ENCODE measurements at places on chromosomes 7 and 10.

- DNase-seq = no peak
Measured at GRCh38 chr10:35857860-35858259, 215.8 kb upstream of the FZD8 start.

DNA sequence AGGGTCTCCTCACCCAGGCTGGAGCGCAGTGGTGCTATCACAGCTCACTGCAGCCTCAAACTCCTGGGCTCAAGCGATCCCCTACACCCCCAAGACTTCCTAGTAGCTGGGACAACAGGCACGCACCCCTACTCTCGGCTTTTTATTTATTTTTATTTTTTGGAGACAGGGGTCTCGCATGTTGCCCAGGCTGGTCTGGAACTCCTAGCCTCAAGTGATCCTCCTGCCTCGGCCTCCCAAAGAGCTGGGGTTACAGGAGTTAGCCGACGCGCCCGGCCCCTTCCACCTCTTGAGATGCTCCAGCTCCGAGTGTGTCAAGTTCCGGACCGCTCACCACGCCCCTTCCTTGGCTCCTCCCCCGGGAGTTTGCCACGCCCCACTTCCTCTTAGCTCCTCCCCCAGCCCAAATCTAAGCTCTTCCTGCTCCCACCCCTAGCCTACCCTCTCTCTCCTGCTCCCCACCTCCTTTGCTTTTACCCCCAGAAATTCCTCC, 6.3 kb downstream of the NAT16 start:
- peak; percentile 73 for DNase-seq

DNA sequence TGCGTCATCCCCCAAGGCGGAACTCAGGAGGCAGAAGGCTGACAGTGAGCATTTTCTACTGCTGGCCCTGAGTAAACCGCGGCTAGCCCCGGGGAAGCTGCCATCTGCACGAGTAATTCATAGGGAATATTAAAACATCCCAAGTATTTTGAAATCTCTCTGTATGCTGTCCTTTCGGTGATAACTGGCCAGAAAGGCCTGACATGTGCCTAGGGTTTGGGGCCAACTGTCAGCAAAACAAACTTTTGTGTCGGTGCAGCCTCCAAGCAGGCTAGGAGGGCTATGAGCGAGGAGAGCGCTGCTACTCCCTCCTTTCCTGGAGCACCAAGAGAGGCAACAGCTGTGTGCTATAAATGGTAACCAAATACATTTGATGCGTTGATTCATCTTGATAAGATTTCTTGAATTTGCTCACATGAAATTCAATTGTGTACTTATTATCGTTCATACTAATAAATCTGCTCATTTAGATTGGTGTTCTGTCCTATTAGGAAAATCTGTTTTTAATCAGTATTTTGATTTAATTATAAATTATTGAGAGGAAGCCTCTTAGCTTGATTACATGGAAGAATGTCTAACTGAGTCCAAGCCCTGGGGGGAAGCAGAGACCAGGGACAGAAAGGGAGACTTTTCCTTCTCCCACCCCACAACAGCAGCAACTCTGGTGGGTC, 124.4 kb upstream of the NPS start:
- DNase-seq = no peak

- no peak for DNase-seq
Measured at GRCh38 chr7:101411508-101411874, 48.8 kb downstream of the COL26A1 start.

- no peak for DNase-seq
Measured at GRCh38 chr7:87225696-87226095, 6.2 kb upstream of the TMEM243 start.

DNA sequence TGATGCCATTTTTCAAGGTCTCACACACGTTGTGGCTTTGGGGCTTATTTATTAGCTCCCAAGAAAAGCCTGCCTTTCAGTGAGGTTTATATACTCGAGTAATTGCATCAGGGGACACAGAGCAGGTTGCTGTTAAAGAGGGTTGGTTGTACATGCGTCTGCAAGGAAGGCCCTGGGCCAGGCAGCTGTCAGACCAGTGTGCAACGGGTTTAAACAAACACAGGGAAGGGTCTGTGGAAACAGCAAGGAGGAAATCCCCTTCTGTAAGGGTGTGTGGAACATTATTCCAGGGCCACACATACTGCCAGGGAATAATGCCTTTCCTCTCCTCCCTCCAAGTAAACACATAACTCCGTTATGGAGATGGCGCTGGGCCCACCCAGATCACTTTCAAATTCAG, 1.7 kb upstream of the CHST15 start:
- no peak for DNase-seq

- no peak for DNase-seq
Measured at GRCh38 chr10:28938745-28939144, 261.4 kb downstream of the BAMBI start.

DNA sequence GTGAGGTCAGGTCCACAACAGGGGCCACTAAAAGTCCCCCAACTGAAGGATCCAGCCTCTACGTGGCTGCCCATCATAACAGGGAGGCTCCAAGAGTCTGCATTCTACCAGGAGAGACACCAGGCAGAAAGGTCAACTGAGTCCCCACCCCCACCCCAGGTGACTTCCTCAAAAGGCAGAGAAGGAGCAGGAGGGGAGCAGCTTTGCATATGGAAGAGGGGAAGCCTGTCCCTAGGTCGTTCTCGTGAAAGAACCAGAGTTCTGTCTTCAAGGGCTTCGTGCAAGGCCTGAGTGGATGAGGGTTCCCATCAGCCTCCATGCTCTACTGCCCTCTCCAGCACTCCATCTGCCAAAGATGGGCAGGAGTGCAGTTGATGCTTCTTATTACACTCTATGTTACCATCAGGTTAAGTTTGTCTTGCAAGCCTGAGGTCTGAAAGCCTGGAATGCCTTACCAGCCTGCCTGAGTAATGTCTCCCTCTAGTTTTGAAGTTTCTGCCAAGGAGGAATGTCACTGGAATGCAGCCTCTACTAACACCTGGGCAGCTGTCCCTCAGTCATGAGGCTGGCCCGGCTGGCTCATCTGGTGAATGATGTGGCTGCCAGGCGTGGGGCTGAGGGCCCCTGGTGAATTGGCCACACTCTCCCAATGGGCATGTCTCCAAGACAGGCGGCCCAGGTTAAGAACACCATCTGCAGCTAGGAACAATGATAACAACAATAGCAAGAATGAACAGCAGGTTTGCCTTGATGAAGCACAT, 54.3 kb upstream of the SMNDC1 start:
- no peak for DNase-seq

DNA sequence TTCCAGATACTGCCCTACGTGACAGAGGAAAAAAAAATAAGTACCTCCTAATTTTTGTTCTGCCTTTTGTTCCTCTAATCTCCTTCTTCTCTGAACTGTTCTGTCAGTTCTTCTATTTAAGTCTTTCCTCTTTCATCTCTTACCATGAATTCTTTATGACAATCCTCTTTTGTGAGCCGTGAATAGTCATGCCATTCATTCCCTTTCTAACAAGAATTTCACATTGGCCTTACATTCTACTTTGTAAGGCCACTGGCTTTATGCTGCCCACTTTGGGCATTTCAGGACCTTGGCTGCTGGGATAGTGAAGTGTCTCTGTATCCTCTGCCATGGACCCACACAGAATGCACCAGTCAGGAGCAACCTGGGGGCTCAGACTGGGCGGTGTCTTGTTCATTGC, 52.9 kb downstream of the ATOH7 start:
- DNase-seq = peak; percentile 94

DNA sequence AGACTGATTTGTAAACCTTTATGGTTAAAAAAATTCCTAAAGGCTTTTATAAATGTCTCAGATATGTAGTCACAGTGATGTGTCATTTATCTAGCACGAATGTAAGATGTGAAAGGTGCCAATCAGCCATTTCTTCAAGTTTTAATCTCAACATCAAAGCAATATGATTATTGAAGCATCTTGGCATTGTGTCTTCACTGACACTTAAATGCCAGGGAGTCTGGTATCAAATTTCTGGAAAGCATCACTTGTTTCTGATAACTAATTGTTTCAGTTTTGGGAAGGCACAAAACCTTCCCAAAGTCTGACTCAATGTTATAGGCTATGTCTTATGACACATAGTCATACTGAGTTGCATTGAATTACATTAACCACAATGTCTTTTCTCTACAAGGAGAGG, 492.0 kb upstream of the CNTNAP2 start:
- no peak for DNase-seq

DNA sequence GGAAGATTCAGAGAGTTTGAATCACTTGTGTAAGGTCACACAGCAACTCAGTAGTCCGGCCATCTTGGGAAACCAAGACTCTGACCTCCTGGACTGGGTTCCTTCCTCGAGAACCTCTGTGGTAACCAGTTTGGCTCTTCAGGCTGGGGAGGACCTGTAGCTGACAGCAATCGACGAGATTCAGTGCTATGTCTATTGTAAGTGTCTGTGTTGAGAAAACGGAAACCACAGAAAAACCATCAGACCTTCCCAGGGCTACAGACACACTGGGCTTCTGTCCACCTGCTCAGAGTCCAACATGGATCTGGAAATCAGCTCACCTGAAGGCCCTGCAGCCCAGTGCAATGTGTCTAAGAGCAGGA, 403.7 kb downstream of the RPS24 start:
- DNase-seq = no peak

- peak; percentile 81 for DNase-seq
Measured at GRCh38 chr7:131107337-131108211, 220.1 kb upstream of the MKLN1 start.

DNA sequence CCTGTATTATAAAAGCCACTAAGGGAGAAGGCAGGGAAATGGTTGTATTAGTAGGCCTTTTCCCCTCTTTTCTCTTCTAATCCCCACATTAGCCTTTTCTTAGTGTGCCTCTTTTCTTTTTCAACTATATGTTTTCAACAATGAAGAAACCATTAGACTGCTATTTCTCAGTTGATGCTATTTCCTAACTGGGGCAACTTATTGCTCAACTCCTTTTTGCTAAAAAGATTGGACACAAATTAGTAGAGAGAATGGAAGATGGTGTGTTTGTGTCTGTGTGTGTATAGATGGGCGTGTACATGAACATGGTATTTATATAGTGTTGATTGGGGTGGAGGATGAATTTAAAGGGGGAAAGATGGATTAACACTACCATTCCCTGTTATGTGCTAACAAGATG, 28.4 kb downstream of the TBC1D12 start:
- DNase-seq = no peak

DNA sequence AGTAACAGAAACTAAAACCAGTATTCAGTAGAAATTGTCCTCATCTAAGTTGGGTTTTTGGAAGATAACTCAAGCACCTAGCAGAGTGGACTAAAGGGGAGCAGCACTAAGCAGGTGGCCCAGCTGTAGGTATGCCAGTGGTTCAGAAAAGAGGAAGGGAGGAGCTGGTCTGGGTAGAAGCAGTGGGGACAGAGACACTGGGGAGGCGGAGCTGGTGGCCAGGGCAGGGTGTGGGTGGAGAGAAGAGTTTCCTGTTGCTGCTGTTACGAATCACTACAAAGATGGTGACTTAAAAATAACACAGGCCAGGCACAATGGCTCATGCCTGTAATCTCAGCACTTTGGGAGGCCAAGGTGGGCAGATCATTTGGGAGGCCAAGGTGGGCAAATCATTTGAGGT, 136.2 kb downstream of the WDR11 start:
- DNase-seq = no peak

DNA sequence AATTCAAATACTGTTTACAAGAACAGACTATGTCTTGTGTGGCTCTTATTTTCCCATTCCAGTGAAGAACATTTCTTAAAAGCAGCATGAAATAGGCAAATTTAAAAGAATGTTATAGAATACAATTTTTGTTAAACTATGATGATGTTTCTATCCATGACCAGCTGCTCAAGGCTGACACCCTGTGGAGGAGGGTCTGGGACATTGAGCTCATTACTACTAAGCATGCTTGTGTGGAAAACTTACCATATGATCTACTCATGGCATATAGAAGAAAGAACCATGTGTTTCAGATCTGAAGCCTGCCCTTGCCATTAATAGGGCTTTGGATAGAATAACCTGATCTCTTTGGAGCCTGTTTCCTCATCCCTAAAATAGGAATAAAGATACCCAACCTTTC, 125.0 kb downstream of the FOXP2 start:
- peak; percentile 22 for DNase-seq

DNA sequence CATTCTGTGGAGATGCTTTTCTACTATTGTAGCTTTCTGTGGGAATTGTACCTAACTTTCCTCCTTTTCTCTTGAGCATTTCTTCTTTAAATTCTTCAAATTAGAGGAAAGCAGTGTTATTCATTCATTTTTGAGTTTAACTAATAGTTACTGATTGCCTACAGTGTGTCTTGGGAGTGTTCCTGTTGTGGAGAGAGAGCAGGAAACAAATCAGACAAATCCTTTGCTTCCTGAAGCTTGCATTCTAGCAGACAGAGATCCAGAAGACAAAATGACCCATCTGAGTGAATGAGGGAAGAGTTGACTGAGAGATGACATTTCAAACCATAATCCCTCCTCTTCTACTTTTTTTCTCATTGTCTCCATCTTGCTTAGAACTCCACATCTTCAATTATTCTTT, 170.4 kb downstream of the SUGCT start:
- no peak for DNase-seq

DNA sequence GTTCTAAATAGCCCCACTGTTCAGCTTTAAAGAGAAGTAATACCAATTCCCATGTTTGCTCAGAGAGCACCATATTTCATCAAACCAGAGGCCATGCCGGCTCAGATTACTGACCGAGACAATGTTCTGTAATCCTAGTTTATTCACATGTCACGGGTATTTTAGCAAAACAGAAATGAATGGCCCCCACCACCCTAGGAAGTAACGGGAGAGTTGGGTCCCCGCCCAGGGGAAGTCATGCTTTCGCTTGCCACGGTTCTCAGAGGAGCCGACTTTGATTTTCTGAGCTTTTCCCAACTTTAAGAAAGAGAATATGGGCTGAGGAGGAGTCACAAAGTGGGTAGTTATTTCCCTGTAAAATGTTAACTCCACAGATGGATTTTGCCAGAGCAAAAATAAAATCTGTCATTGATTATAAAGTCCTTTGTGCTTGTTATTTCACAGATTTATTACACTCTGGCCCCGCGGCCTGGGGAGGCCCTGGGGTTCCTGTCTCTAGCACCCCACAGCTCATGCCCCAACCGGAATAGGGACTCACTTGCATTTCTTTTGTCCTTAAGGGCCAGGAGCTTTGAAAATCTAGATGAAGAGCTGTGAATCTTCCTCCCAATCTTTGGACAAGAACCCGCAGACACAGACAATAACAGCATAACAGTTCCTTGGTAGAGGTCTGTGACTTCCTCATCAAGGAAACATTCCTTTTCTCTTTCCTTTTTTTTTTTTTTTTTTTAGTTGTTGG, 3.7 kb upstream of the GDF10 start:
- DNase-seq = no peak

GRCh38 chr7:42876182-42877068, 35.4 kb downstream of the C7orf25 start:
- peak; percentile 45 for DNase-seq

DNA sequence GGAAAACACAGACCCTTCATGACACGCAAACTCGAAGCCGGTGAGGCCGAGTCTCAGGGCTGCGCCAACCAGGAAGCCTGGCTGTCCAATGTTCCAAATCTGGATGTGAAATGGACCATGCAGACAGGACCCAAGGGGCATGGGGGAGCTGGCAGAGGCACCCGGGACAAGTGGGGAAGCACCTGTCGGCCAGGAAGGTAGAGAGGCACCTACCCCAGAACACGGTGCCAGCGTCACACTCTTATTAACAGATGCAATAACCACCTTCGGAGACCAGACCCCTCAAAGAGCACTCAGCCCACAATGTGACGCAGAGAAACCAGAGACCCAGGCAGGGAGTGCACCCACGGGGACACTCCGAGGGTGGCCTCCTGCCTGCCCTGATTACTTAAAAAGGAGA, 88.3 kb upstream of the PDGFA start:
- DNase-seq = no peak

GRCh38 chr10:1381339-1381738, 325.2 kb downstream of the WDR37 start:
- no peak for DNase-seq

GRCh38 chr10:69800109-69800508, 1.6 kb upstream of the COL13A1 start:
- peak; percentile 38 for DNase-seq

All from HAP-1 (cell line).